ENCODE measurements at places on chromosomes 11 and 22. TPM values are rescaled to one million over a fixed set of nuclear protein-coding genes. Genes with fewer than 3 reads are reported as not detected.

GRCh38 chr22:24049978-24050377 is 38.9 kb downstream of the CABIN1 start:
- no peak for DNase-seq

GRCh38 chr11:119710417-119710816 is 18.6 kb downstream of the NECTIN1 start:
- no peak for DNase-seq

GRCh38 chr11:2580061-2580421 is 119.8 kb downstream of the KCNQ1OT1 start:
- peak; percentile 31 for DNase-seq

GRCh38 chr22:39169797-39170466 is 17.5 kb upstream of the CBX7 start:
- DNase-seq = no peak

DNA sequence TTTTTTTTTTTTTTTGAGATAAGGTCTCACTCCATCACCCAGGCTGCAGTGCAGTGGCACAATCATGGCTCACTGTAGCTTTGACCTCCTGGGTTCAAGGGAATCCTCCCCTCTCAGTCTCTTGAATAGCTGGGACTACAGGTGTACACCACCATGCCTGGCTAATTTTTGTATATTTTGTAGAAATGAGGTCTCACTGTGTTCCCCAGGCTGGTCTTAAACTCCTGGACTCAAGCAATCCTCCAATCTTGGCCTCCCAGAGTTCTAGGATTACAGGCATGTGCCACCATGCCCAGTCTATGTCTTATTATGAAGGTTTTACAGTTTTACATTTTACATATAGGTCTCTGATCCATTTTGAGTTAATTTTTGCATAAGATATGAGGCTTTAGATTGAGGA is 20.4 kb upstream of the MAPK1 start:
- no peak for DNase-seq

- DNase-seq = no peak
These were observed 116.1 kb downstream of the ATXN10 start for GRCh38 chr22:45787759-45788158.

- no peak for DNase-seq
These were observed 19.6 kb upstream of the MN1 start for GRCh38 chr22:27820896-27821866.

- peak; percentile 71 for DNase-seq
These were observed 42.0 kb downstream of the FAM83F start for GRCh38 chr22:40036591-40037225.

DNA sequence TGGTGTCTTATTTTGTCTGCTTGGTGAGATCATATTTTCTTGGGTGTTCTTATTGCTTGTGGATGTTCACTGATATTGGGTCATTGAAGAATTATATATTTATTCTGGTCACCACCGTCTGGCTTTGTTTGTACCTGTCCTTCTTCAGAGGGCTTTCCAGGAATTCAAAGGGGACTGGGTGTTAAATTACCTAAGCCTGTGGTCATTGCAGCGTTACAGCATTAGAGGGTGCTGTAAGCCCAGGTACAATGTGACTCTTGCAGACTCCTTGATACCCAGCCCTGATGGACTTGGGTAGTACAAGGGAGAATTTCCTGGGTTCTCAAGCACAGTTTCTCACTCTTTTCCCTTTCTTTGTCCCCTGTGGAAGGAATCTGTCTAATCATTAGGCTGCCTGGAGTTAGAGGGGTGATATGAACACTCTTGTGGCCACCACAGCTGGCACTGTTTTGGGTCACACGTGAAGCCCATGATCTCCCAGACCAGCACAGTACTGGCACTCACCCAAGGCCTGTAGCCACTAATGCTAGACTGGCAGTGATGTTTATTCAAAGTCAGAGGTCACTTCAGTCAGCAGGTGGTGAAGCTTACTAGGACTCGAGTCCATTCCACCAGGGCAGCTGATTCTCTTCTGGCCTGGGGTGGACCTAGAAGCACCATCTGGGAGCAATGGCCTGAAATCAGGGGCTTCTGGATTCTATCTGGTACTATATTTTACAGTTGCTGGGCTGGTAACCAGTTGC is 56.1 kb upstream of the NARS2 start:
- DNase-seq = no peak

DNA sequence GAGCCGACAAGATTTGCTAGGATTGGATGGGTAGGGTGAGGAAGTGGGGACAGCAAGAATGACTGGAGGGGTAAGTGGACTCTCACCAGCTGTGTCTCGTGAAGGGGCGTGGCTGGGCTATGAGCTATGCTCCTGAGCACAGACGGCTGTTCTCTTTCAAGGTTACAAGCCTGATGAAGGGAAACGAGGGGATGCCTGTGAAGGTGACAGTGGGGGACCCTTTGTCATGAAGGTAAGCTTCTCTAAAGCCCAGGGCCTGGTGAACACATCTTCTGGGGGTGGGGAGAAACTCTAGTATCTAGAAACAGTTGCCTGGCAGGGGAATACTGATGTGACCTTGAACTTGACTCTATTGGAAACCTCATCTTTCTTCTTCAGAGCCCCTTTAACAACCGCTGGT is 19.9 kb downstream of the F2 start:
- peak; percentile 20 for DNase-seq

DNA sequence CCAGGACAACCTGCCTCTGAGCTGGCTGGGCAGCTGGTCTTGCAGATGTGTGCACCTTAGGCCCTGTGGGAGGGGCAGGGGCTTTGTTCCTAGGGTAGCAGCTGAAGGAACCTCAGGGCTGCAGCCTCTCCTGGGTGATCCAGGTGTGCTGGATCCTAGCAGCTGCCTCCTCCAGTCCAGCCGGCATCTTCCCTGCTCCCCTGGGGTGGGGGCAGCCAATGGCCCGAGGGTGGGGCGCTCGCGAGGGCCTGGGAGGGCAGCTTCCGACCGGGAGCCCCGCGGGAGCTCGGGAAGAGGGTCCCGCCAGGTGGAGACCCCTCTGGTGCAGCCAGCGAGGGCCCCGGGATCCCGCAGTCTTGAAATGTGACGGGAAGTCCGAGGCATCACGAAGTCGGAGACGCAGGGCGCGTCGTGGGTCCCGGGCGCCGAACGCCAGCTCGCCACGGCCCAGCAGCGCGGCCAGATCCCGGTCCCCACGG is 1.7 kb downstream of the IFITM1 start:
- DNase-seq = no peak

DNA sequence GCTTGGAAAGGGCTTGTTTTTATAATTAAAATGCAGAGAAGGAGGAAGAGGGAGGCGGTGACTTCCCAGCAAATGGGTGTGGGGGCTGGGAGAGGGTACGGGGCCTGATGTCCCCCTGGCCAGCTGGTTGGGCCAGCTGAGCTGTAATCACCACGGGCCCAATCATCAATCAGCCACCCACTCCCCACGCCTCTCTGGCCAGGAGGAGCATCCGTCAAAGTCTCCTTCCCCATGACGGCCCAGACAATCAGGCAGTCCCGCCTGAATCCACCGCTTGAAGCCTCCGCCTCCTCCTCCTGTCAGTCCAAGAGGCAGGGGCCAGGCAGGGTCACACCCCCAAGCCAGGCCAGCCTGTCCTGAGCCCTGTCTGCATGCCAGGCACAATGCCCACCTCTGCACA is 13.3 kb upstream of the CABP7 start:
- no peak for DNase-seq

- DNase-seq = no peak
These were observed 8.7 kb upstream of the MS4A4E start for GRCh38 chr11:60251485-60252212.

GRCh38 chr22:48896766-48897644 is 930.7 kb downstream of the BRD1 start:
- no peak for DNase-seq

DNA sequence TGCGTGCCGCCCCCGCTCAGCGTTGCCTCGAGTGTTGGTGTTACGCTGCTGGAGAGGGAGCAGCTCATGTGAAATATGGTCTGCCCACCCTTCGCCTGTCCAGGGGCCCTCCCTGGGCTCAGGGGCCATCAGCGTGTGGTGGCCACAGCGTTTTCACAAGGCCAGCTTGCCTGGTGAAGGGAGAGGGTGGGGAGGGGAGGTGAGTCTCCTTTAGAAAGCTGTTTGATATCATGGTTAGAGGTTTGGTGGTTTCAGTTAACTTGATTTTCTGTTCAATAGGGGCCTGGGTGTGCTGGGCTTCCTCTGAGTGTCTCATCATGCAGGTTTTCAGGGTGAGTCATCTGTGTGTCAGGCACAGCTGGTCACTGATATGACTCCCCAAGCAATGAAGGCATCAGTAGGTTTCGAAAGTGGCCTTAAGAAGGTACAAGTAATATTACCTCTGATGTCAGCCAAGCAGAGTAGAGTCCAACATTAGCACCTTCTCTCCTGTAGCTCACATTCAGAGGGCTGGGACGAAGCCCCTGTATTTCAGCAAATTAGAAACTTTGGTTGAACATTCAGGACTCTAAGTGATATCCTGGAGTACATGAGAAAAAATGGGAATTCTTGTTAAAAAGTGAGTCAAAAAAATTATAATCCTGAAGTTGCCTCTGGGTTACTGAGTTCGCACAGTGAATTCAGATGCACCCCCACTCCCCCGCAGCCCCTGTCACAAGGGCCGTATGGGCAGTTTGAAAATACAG is 172.5 kb downstream of the TBC1D22A start:
- no peak for DNase-seq

DNA sequence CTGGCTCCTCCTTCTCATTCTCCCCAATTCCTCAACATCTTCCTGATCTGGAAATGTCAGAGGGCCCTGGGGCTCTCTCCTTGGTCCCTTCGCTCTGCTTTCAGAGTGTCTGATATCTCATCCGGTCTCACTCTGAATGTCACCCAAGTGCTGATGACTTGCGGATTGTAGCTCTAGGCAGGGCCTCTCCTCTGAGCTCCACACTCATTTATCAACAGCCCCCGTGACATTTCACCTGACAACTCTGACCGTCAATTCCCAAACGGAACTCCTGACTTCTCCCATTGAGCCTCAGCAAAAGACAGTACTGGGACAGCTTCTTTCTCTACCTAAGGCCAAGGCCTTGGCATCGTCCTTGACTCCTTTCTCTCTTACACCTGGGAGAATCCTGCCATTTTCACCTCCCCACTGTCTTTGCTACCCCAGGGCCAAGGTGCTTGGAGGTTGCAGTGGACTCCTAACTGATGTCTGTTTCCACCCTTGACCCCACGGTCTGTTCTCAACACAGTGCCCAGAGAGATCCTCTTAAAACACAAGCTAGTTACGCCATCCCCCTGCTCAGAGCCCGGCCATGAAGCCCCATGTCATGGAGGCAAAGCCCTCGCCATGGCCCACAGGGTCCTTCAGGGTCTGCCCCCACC is 57.5 kb upstream of the THY1 start:
- DNase-seq = no peak

- DNase-seq = no peak
These were observed 56.2 kb upstream of the GLYAT start for GRCh38 chr11:58787903-58788302.

- DNase-seq = no peak
These were observed 13.0 kb downstream of the SMTN start for GRCh38 chr22:31094021-31094551.

- no peak for DNase-seq
These were observed 286.8 kb downstream of the BLID start for GRCh38 chr11:121829159-121829643.

DNA sequence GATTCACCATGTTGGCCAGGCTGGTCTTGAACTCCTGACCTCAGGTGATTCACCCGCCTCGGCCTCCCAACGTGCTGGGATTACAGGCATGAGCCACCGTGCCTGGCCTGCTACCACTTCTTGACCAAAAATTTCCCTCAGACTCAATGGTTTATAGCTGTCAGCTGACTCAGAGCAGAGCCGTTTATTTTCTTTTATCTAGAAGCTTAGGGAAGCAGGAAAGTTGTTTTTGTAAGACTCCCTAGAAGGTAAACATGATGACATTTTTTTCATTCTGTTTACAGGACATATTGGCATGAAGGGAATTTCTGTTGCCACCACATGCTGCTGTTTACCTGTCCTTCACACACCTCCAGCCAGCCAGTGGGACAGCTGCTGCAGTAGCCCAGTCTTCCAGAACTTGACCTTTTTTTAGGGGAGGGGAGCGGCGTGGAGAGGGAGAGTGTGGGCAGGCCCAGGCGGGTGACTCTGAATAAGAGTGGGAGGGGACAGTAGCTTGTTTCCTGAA is 56.1 kb upstream of the PTPRJ start:
- peak; percentile 73 for DNase-seq

DNA sequence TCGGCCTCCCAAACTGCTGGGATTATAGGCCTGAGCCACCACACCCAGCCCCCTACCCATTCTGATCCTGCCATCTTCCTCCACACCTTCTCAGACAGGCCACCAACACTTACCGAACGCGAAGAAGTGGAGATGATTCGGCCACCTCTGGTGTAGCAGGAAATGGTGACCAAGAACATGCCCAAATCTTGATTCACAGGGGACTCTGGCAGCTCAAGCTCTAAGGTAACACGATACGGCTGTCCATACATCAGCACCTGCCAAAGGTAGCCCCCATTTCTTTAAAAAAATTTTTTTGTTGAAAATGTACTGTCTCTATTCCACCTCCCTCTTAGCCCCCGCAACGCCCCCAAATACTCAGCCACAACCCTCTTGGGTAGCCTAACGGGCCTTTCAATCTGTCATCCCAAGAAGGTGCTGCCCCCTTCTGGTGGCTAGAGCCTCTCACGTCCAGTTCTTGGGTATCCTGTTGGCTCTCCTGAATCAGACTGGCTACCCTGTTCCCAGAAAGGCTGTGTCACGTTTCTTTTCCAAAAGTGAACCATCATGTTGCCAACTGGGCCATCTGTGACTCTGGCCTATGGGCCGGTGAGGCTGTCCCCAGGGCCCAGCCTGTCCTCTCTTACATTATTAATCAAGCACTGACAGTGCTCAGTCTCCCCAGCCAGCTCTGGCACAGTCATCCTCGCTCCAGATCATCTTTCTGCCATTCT is 5.3 kb upstream of the LRRN4CL start:
- peak; percentile 77 for DNase-seq

GRCh38 chr11:12281571-12282478 is 95.5 kb upstream of the PARVA start:
- DNase-seq = peak; percentile 76

CDC42EP1 gene
- 29.2 TPM for total RNA-seq

BSX gene
- not detected for total RNA-seq

OR6T1 gene
- total RNA-seq = not detected

SF1 gene
- 119 TPM for total RNA-seq

ISX gene
- total RNA-seq = not detected

DCHS1 gene
- 9.2 TPM for total RNA-seq

LRRC56 gene
- 0.72 TPM for total RNA-seq

RAG2 gene
- total RNA-seq = not detected

TEX54 gene
- total RNA-seq = not detected

NCAPH2 gene
- 11.5 TPM for total RNA-seq

Measured in right lobe of liver (tissue), 6 donors.